ENCODE measurements at places on chromosomes 11 and 22.

DNA sequence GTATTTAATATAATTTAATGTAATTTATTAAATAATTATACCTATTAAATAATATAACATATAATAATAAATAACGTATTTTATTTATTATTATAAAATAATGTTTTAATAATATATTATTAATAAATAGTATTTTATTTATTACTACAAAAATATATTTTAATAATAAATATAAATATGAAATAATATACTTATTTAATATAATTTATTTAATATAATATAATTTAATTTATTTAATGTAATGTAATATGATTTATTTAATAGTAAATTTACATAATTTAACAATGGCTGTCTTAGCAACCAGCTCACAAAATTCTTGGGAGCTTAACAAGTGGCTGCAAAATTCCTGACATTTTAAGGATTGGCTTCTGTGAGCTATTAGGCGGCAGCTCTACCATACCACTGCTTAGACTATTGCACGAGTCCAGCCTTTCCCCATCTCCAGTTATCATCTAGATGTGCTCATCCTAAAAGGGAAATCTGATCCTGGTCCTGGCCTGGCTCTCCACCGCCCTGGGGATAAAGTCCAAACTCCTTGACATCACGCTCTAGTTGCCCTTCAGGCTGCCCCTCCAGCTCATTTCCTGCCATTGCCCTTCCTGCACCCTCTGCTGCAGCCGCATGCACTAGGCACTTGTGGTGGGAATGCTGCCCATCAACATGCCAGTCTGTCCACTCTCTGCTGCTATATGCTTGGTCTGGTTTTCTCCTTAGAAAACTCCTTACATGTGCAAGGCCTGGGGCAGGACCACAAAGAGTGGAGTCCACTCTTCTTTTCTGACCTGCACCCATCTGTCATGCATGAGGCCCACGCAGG is 9.8 kb downstream of the MMP20 start:
- no peak for DNase-seq

- no peak for DNase-seq
Observed at GRCh38 chr11:28679795-28680468, 571.7 kb downstream of the METTL15 start.

DNA sequence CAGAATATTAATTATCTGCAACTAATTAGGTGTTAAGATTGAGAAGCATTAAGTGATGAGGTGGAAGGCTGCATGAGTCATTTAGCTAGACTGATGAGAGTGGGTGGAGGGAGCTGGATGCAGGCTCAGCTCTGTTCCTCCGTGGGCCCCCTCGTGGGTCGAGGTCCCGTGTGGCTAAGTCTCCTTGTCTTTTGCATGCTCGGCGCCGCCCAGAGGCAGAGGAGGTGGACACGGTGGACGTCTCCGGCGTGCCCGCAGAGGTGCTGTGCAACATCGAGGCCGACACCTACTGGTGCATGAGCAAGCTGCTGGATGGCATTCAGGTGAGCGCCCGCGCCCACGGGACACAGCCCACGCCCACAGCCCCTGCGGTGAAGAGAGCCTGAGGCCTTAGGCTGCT is 211.6 kb downstream of the TBC1D22A start:
- DNase-seq: no peak

GRCh38 chr11:107331728-107332127 is 125.9 kb downstream of the CWF19L2 start:
- no peak for DNase-seq

- DNase-seq: no peak
Observed at GRCh38 chr11:96145163-96145585, 197.8 kb downstream of the MAML2 start.

DNA sequence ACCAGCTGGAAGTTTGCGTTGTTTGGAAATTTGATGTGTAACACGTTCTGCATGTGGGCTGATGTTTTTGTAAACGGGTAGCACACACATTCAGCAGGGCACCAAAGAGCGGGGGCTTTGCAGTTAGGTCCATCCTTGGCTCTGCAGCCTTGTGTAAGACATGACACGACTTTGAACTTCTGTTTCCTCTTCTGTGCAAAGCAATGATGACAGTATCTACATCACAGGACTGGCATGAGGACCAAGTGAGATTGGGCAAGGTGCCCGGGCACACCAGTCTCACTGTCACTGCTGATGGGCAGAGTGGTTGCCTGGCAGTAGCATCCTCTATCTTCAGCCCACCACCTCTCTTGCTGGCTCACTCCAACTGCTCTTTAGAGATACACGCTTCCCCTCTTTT is 3.3 kb downstream of the TCN2 start:
- no peak for DNase-seq

- DNase-seq: no peak
Observed at GRCh38 chr11:46437122-46437689, 45.6 kb upstream of the CHRM4 start.

GRCh38 chr11:107590460-107591377 is at the start of gene ELMOD1:
Gene ELMOD1 (plus strand): TSS chr11:107591147. CDS start chr11:107618190, 27,043 bp downstream.
- no peak for DNase-seq

GRCh38 chr11:118975771-118976709 is 4.5 kb downstream of the FOXR1 start:
- no peak for DNase-seq

DNA sequence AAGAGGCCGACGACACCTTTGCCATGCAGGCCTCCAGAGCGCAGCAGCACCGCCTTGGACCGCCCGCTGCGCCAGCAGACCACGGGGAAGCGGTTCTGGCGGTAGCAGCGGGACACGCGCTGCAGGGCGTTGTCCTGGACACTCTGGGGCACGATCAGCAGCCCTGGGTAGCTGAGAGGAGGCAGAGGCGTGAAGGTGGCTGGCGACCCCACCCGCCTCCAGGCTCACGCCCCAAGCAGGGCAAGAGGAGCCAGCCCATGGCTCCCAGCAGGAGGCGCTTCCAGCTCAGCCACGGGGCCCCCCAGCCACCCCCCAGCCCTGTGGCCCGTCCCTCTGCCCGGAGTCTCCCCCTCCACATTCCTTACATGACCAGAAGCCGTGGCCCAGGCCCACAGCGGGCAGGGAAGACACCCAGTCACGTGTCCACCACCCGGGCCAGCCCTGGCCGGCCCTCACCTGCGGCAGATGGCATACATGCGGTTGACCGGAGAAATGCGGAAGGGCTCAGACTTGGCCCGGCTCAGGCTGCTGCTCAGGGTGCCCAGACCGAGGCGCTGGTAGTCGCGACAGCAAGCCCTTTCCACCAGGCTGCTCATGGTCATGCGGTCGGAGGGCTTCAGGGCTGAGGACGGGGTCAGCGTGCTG is 15.2 kb downstream of the SBF1 start:
- DNase-seq: no peak

DNA sequence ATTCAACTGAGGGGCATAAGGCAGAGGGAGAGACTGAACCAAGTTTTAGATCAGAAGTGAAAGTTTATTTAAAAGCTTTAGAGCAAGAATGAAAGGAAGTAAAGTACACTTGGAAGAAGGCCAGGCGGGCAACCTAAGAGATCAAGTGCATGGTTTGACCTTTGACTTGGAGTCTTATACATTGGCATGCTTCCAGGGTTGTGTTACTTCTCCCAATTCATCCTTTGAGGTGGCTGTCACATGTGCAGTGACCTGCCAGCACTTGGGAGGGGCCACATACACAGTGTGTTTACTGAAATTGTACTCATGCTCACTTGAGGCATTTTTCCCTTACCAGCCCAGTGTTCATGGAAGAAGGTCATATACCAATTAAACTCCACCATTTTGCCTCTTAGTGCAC is 30.4 kb downstream of the CYP2R1 start:
- no peak for DNase-seq

GRCh38 chr22:32862936-32863661 is 61.6 kb downstream of the TIMP3 start:
- no peak for DNase-seq

- no peak for DNase-seq
Observed at GRCh38 chr11:120293038-120293800, 31.9 kb upstream of the TLCD5 start.

GRCh38 chr22:38566726-38567504 is 3.1 kb downstream of the DMC1 start:
- no peak for DNase-seq

GRCh38 chr22:47673557-47673956 is 911.1 kb downstream of the TBC1D22A start:
- DNase-seq: no peak

GRCh38 chr11:17743808-17744119 is 9.2 kb downstream of the KCNC1 start:
- no peak for DNase-seq

DNA sequence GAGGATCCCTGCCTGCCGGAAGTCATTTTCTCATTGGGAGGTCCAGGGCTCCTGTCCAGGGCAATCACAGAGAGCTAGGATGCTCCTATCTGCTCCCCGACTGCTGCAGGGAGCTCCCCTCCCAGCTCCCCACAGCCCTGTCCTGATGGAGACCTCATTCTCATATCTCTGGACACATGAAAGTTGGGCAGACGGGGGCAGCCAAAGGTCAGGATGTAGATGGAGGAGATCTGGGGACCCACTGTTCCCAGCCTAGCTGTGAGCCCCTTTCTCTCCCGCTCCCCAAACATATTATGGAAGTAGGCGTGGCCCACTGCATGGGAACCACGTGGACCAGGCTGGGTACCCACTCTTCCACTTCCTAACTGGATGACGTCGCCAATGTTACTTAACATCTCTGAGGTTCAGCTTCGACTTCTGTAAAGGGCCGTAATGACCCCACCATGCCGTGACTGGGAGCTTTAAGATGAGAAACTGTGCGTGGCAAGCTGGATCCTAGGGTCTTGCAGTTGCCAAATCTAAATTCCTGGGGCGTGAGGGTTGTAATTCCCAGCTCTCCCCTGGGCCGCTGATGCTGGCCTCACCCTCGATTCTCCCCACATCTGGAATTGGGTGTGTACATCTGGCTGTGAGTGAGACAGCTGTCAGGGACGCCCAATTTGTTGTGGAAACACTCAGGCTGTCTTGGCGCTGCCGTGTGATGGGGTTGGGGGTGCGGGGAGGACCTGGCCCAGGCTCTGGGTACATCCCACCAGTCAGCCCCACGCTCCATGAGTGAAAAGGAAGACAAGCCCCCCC is 1.8 kb downstream of the CDC42EP2 start:
- DNase-seq: no peak

- no peak for DNase-seq
Observed at GRCh38 chr11:62459080-62459479, 40.2 kb downstream of the SCGB1A1 start.

DNA sequence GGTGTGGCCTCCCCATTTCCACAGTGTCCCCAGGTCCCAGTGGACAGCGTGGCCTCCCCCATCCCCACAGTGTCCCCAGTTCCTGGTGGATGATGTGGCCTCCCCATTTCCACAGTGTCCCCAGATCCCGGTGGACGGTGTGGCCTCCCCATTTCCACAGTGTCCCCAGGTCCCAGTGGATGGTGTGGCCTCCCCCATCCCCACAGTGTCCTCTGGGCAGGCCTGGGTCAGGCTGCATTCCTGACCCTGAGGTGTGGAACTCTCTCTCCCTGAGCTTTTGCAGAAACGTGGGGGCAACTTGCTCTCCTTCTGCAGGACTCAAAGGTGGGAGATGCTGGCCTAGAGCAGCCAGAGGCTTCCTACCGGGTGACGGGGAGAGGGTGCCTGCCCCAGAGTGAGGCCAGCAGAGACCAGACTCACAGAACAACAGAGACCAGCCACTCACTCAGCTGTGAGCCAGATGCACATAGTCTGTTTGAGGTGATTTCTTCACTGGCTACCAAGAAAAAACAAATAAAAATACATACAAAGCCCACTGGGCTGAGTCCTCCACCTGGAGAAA is 85.8 kb upstream of the FGF3 start:
- DNase-seq: no peak

DNA sequence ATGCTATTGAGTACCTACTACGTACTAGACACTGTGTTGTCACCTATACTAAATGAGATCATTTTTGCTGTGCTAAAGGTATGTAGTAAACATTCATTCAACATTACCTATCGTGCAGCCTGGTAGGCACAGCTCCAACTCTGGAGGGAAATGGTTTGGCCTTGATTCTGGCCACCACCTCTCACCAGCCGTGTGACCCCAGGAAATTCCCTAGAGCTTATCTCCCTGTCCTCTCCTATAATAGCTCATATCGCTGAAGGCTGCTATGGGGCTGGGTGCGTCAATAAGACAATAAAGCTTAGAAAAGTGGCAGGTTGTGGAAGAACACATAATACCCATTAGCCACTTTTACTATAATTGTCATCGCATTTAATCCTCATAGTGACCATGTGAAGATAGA is 107.5 kb downstream of the MYO18B start:
- DNase-seq: no peak

GRCh38 chr11:11602011-11602410 is 19.8 kb downstream of the GALNT18 start:
- DNase-seq: no peak

DNA sequence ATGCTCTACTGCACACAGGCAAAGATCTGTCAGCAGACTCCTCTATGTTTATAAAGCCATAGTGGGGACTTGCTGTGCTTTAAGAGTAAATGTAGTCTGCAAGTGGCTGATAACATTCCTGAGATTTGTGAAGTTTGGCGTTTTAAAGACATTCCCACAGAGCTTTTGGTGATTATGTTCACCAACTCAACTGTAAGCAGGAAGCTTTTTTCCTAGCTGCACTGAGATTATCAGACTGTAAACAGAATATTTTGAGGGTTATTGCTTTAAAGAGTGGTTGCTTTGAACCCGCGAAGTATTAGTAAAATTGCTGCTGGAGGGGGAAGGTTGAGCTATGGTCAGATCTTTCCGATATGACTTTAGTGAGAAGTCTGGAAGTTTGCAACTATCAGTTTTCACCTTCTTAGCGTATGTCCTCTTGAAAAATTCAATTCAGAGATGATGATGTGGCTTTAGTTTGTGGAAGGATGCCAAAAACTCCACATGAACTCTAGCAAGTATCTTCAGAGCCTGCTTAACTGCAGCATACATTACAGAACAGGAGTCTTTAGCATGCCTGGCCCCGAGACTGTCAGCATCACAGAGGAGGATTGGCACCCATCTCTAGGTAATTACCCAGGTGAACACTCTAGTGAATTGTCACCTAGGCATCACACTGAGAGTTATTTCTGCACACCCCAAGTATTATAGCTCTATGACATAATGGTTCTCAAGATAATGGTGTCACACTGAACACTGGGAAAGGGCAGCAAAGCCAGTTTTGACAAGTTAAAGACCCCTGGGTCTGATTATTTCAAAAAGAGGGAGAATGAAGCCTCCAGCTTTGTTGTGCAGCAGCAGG is 89.9 kb downstream of the MTNR1B start:
- no peak for DNase-seq

DNA sequence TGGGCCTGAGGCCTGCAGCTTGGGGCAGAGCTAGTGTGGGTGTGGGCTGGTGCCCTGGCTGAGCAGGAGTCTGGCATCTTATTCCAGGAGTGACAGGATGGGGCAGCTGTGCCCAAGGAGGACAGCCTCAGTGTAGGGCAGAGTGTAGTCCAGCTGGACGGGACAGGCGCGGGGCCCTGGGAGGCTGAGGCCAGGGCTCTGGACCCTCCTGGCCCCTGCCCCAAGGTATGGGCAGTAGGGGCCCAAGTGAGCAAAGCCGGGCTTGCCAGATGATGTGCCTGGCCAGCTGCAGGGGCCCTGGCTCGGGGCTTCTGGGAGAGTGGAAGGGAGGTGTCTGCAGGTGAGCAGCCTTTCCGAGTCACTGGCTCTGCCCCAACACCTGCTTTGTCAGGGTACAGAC is 1190.9 kb downstream of the BRD1 start:
- DNase-seq: no peak

GRCh38 chr11:29208117-29208516 is 808.7 kb downstream of the KCNA4 start:
- no peak for DNase-seq
